ENCODE measurements at places on chromosomes 7 and 10. TPM values are rescaled to one million over a fixed set of nuclear protein-coding genes. Genes with fewer than 3 reads are reported as not detected.

DNA sequence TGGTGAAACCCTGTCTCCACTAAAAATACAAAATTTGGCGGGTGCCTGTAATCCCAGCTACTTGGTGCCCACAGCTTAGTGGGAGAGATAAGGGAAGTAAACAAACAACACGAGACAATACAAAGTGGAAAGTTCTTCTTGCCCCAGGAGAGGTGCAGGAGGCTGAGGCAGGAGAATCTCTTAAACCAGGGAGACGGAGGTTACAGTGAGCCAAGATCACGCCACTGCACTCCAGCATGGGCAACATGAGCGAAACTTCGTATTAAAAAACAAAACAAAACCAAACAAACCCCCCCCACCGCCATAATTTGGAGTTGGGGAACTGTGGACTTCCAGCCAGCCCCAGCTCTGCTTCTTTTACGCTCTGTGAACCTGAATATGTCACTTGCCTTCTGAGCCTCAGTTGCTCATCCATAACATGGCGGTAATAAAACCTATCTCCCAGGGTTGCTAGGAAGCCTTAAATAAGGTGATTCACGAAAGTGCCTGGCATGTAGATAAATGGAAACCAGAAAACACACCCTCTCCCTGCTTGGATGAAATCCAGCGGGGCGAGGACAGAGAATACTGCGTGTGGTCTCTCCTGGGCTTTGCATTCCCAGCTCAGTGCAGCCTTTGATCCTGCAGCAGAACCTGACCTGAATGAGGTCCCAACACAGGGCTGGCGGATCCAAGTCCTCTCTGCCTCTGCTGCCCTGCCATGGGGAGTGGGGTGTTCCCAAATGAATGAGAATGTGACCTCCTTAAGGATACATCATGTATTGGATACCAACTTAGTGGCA is 10.2 kb downstream of the MLXIPL start:
- no peak for ATAC-seq

GRCh38 chr7:36707898-36708297 is 16.4 kb downstream of the AOAH start:
- no peak for ATAC-seq

DNA sequence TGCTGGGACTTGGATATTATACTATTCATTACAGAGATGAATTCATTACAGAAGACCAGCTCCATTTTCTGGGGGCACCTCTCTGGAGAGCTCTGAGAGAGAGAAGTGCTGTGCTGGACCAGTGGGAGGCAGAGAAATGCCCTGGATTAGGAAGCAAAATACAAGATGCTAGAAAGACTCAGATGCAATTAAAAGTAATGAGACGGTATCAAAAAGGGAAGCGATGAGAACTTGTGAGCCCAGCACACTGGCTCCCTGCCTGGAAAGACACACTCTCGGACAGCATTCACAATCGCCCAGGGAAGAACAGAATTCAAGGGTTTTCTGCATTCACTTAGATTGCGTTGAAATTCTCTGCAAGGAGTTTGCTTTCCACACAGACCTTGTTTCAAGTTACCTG is 3.5 kb upstream of the FRAT2 start:
- no peak for ATAC-seq

DNA sequence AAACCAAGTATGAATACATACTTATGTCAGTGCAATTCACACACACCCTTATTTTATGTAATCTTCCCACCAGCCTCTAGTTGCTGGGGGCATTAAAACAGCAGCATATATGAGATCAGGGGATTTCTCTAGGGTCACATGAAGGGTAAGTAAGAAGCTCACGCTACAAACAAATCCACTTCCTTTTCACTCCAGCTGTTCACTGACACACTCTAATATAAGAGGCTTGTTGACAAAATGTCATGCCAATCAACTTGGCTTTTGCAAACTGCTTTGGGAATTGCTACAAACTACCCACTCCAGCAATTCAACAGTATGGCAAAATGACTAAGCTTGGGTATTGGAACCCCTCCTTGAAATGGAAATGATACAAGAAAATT is 10.3 kb downstream of the FAM3C start:
- no peak for ATAC-seq

DNA sequence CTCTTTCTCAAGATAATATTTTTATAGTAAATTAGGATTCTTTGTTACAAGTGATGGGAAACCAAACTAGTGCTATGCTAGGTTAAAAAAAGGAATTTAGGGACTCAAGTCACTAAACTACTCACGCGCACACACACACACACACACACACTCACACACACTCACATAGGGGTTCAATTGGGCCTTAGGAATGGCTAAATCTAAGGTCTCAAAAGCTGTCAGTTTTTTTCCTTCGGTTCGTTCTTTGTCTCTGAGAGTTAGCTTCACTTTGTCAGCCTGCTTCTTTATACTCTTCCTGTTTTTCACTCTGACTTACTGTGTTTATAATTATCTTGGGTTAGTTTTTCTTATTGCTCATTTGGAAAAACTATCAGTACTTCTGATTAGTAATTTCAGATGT is 138.9 kb downstream of the ADK start:
- no peak for ATAC-seq

DNA sequence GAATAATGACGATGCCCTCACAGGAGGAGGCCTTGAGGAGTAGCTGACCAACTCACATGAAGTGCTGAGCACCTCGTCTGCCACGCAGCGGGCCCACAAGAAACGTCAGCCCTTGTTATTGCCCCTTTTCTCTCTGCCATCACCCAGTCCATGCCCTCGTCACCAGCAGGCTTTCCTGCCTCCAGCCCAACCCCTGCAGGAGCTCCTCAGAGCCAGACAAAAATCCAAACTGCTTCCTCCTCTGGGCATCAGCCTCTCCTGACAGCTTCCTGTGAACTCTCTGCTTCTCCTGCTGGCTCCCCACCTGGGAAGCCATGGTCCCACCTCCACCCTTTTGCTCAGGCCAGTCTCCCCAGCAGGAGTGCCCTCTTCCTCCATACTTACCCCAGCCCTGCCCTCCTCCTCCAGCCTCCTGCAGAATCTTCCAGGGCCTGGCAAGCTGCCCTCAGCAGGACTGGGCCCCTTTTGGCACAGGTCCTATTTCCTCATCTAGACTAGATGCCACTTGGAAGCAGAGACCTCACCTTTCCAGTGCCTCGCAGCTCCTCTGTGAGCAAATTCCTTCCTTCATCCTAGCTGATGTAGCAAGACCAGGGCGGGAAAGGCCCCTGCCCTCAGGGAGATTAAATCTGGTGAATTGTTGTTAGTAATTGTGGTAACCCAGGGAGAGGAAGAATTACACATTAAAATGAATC is 115.1 kb downstream of the C10orf105 start:
- no peak for ATAC-seq

DNA sequence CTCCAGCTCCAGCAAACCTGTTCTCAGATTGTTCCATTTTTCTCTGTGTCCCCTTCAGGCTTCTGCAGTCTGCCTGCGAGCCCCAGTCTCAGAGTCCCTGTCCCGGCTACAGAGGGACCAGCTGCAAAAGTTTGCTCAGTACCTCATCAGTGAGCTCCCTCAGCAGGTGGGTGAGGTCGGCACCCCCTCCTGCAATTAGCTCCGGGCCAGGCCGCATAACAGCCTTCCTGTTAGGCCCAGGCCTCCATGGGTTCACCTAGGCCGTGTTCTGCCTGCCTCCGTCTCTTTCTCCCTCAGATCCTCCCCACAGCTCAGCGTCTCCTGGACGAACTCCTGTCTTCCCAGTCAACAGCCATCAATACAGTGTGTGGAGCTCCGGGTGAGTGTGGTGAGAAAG is 4.3 kb downstream of the ZSWIM8 start:
- no peak for ATAC-seq

- no peak for ATAC-seq
Observed at GRCh38 chr7:45711161-45711490, 137.0 kb downstream of the ADCY1 start.

- ATAC-seq: no peak
Observed at GRCh38 chr7:98315318-98315993, 34.0 kb downstream of the BRI3 start.

DNA sequence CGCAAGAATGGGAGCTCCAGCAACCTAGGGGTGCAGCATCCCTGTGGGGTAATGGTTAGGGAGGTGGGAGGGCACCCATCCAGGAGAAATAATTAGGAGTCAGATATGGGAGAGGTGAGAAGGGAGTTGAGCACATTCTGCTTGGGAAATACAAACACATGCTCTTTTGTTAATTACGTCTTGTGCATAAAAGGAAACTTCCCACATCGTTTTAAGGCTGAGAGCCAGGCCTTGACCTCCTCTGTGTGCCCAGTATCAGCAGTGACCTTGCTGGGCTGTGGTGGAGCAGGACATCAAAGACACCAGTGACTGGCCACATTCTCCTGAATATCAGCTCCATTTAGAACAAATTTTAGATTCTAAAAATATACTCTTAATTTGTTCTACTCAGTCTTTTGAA is 22.6 kb downstream of the AKR1C4 start:
- ATAC-seq: no peak

DNA sequence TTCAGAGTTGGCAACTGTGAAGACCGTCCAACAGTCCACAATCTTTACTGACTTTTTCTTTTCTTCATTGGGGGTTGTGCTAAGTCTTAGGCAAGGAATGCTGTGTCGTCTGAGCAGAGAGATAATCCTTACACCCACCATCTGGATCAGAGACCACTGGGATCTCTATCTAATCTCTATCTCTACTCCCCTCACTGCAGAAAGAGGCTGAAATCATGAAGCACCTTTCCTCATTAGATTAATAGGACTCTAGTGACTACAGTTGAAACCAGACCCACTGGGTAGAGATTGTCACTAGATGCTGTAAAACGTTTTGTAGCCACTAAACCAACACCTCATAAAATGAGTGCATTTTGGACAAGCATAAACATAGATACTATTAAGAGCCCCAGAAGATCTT is 387.4 kb upstream of the CELF2 start:
- ATAC-seq: no peak

GRCh38 chr7:75536940-75537538 is 44.9 kb downstream of the SPDYE5 start:
- ATAC-seq: no peak

Gene CD36
- 70.8 TPM for total RNA-seq

Gene RHOBTB1
- total RNA-seq: 22.7 TPM

Gene UNCX
- total RNA-seq: not detected

Gene MGAM2
- total RNA-seq: 1.6 TPM

Gene AKR1D1
- not detected for total RNA-seq

Data from gastroesophageal sphincter (tissue), 4 donors.